ENCODE measurements at places on chromosomes 13 and 19.

DNA sequence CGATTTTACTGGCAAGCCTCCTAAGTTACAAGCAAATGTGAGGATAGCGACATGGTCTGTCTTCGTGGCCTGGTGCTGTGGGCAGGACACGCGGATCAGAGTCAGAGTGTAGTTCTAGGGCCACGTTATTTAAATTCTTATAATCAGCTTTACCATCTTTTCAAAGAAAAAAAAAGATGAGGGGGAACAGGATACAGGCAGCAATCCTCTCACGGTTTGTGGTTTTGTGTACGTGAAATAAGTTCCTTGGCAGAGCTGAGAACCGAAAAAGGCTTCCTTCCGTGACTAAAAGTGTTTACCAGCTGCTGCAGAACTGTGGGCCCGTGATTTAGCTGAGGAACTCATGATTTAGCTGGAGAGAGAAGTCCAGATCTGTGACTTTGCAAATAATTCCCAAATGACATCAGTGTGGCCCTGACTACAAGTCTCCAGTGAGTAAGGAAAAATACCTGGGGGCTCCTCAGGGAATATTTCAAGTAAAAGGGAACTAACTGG is 27.2 kb downstream of the RCBTB2 start:
- no peak for DNase-seq

- DNase-seq = no peak
These were observed at the start of gene CDX2 for GRCh38 chr13:27969082-27969865. TSS of gene CDX2 (minus strand) at chr13:27969315. CDS start at chr13:27969006, 309 bp downstream.

DNA sequence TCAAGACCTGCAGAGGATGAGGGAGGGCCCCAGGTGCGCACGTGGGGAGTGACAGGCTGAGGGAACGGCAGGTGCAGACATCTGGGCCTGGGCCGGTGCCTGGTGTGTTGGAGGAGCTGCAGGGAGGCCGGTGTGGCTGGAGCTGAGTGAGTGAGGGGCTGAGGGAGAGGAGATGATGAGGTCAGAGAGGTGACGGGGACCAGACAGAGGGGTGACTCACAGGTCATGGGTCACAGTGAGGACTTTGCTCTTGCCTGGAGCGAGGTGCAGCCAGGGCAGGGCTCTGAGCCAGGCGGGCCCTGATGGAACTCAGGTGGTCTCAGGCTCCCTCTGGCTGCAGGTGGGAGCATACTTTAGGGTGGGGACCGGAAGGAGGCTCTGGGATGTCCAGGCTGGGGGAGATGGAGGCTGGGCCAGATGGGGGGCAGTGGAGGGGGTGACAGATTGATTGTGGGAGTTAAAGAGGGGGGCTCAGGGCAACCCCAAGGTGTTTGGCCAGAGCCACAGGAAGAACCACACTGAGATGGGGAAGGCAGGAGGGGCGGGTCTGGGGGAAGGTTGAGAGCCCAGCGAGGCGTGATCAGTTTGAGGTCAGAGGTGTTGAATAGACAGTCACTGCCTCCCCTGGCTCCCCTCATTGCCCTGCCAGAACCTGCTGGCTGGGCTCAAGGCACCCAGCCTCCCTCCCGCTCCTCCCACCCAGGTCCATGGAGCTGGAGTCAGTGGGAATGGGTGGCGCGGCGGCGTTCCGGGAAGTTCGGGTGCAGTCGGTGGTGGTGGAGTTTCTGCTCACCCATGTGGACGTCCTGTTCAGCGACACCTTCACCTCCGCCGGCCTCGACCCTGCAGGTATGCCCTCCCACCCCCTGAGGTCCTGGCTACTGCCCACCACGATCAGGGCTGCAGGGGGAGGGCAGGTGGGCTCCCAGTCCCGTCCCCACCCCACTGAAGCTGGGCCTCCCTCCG is 8.4 kb downstream of the ARHGAP33 start:
- no peak for DNase-seq

DNA sequence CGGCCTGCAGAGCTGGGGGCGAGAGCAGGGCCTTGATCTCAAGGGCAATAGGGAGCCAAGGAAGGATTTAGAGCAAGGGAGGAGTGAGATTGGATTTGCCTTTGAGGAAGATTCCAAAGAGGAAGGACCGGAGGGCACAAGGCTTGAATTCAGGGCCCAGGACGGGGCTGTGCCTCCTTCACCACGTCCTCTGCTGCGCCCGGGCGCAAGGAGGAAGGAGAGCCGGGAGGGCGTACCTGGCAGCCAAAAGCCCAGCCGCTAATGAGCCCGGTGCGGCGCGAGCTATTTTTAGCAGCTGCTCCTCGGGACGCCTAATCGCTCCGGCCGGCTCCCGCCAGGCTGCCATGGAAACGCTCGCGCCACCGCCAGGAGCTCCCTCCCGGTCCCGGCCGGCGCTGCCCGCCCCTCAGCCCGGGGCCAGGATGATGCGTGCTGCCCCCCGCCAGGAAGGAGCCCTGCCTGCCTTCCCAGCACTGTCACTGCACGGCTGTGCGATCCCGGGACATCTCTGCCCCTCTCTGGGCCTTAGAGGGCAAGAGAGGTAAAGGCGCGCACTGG is 31.3 kb downstream of the TINCR start:
- DNase-seq = peak; percentile 63

DNA sequence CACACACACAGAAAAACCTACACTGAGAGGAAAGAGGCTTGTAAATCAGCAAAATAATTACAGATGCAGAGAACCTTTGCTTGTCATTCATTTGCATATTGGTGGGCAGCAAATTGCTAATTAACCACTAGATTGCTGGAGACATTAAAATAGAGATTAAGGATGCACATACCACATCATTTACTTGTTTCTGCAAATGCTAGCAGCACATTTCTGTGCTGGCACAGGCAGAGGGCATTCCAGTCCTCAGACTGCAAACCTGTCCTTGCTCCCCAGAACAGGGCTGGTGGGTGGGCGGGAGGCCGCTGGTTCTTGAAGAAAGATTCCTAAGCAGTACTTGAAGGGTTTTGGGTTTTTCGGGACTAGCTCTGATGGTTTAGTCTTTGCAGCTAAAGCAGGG is 941 bp upstream of the SIAH3 start:
- no peak for DNase-seq

GRCh38 chr13:102212729-102213128 is 189.1 kb downstream of the FGF14 start:
- no peak for DNase-seq

DNA sequence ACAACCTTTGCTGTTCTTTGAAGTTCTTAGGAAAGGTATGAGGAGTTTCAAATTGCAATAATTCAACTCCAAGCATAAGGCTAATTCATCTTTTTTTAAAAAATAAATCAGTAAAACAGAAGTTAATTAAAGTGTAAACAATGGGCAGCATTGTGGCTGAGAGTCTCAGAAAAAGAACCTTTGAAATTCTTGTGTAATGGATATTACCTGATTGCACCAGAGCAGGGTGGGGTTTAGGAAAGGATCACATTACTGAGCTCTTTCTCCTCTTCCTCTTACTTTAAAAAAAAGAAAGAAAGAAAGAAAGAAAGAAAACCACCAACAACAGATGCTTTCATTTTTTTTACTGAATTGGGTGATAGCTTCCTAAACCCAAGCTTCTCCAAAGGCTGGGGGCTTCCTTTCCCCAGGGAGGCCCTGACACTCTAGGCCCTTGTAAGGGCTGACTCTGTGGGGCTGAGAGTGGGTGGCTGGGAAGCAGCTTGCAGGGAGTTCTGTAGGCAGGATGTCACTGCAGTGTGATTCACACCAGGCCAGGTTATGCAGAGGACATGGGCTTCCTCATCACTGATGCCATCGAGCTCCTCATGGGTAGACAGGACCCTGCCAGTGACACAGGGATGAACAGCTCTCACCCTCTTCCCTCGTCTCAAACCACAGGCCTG is 564.5 kb downstream of the FGF9 start:
- no peak for DNase-seq

DNA sequence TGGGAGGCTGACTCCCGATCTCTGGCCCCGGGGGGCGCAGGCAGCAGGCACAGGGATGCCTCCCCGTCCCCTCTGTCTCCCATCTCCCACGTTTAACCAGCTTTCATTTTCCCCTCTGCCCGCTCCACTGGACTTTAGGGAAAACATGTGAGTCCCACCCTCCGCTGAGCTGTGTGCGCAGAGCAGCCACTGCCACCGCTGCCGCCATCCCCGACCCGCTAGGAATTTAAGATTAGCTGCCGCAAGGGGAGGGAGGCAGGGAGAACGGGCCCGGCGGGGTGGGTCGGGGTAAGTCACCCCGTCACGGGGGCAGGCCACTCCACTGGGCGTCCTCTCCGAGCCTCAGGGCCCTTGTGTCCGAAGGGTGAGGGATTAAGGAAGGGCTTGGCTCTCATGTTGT is 15.5 kb downstream of the KCNN1 start:
- no peak for DNase-seq

DNA sequence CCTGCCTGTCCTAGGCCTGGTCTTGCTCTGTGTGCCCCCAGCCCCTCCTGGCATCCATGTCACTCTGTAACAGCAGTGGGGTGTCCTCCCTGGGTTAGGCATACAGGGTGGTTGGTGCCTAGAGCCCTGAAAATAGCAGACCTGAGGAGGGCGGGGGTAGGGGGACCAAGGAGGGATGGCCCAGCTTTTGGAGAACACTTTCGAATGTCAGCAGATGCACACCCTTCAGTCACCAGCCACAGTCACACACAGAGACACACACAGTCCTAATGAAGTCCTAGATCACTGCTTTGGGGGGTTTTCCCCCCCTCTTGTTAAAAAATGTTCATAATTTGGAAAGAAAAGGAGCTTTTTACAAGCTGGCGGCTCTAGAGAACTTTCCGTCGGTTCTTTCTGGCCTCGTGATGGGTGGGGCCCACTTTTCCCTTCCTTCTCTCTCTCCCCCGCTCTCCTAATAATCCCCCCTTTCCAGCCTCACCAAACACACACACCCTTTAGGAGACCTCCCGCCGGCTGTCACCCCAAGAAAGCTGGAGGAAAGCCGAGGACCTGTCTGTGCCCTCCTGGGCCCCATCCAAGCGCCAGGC is 47.9 kb downstream of the LYL1 start:
- no peak for DNase-seq

DNA sequence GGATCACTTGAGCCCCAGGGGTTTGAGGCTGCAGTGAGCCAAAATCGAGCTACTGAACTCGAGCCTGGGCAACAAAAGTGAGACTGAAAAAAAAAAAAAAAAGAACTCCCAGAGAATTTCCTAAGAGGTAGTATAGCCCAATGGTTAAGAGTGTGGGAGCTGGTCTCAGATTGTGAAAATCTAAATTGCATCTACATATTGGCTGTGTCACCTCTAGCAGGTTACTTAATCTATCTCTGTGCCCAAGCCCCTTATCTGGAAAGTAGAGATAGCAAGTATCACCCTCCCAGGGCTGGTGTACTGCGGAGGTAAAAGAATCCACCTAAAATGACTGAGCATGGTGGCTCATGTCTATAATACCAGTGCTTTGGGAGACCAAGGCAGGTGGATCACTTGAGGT is 3.7 kb upstream of the PLAUR start:
- DNase-seq = no peak

DNA sequence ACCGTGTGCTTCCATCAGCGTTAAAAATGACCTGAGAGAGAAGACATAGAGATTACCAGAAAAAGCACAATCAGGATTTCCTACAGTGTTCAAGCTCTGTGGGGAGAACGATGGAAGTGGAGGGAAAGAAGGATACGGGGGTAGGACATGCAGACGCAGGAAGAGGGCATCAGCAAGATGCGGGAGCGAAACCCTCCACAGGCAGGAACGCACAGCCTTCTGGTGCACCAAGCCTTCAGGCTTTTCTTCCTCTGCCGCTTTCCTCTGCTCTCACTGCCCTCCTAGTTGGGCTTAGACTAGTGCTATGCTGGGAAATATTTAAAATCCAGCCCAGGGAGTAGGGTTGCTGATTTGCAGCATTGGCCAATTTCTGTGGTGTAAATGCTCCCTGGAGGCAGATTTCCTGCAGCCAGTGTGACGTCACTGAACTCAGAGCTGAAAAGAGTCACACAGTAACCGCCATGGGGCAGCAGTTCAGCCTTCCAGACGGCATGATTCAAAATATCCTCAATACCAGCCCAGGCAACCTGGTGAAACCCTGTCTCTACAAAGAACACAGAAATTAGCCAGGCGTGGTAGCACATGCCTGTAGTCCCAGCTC is 205.1 kb upstream of the SOX1 start:
- DNase-seq = no peak

DNA sequence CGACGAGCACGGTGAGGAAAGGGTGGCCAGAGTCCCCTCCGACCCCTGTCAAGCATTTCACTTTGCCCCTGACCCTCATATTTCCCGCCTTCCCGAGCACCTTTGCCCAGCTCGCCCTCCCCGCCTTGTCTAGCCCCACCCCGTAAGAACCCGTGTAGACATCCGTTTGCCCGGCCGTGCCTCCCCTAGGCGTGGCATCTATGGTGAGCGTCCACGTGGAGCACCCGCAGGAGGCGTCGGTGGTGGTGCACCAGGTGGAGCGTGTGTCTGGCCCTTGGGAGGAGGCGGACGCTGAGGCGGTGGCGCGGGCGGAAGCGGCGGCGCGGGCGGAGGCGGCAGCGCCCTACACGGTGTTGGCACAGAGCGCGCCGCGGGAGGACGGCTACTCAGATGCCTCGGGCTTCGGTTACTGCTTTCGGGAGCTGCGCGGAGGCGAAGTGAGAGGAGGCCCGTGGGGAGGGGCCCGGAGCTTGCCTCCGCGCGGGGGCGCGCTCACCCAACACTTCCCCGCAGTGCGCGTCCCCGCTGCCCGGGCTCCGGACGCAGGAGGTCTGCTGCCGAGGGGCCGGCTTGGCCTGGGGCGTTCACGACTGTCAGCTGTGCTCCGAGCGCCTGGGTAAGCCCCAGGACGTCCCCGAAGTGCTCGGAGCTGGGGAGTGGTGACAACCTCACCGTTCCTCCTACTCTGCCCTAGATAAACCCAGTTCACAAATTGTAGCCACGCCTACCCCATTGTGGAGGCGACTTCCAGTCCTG is 4.2 kb downstream of the LTBP4 start:
- DNase-seq = peak; percentile 31

GRCh38 chr19:52637718-52638585 is at the start of gene ZNF83:
TSS of gene ZNF83 (minus strand) at chr19:52638355.
- DNase-seq = no peak

- DNase-seq = no peak
These were observed 131.9 kb upstream of the IRS2 start for GRCh38 chr13:109918179-109918711.

GRCh38 chr19:7914099-7914498 is 531 bp upstream of the TGFBR3L start:
- no peak for DNase-seq

Data from NCI-H446 treated with DMSO at 0.1 percent for 48 hours (cell line).